Fibroblast of lung (primary cell): ENCODE measurements at places on chromosomes 11 and 22. TPM values are rescaled to one million over a fixed set of nuclear protein-coding genes. Genes with fewer than 3 reads are reported as not detected.
A peak's percentile ranks its signal among the peaks of the same experiment; 100 is the strongest.

Gene TBX10
- not detected in 2 replicates for polyA plus RNA-seq

GRCh38 chr11:65278356-65278755 is 16.6 kb downstream of the POLA2 start:
- DNase-seq = no peak

DNA sequence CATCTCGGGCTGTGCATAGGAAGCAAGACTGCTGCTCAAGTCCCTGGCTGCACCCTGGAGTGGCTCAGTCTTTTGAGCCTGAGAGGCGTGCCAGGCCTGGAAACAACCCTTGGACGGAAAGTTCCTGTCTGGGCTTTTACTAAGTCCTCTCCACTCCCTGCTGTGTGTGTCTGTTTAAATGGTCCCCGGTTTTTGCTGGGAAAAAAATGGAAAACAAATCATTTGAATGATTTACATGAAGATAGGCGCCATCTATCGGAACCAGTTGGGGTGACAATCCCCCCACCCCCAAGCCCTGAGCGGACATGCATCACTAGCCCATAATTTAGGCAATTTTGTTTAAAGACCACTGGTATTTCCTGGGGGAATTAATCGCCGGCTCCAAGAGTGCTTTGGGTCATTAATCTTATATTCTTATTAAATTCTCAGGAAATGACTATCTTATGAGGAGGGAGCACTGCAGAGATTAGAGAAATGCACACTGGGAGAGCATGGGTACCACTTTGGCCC is 2.7 kb upstream of the GAB2 start:
- DNase-seq = peak; percentile 89

Gene UPK2
- polyA plus RNA-seq = not detected in 2 replicates

Gene SHISA8
- not detected in 2 replicates for polyA plus RNA-seq

GRCh38 chr11:57417056-57417455 is 9.9 kb downstream of the SLC43A3 start:
- DNase-seq = peak; percentile 61

- no peak for DNase-seq
These were observed 45.3 kb downstream of the SGSM3 start for GRCh38 chr22:40415531-40416266.

DNA sequence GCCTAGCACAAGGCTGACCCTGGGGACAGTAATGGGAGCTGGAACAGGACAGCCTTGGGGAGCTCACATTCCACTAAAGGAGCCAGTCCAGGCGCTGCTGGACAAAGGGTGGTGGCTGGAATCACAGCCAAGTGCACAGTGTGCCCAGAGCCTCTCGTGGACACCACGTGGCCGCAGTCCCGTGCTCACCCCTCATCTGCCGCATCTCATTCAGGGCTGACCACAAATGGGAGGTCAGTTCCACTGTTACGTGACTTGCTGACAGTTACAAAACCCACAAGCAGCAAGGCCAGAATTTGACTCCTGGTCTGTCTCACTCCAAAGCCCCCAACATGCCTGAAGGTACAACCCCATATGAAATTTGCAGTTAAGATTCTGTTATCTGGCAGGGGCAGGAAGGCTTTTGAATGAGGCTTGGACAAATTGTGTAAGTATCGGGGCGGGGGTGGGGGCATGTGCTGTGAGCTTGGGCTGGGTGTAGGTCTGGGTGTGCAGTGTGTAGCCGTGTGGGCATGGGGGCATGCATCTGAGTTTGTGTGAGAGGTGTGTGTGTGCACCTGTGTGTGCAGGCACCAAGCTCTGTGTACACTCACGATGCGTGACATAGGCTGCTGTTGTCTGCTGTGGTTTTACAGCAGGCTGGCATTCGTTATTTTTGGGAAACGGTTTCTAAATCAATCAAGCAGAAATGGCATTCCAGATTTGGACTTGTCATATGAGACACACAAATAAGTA is 301.7 kb downstream of the BRD1 start:
- DNase-seq = no peak

Gene TPCN2
- polyA plus RNA-seq = 7.7 and 9.7 TPM in 2 replicates

Gene OR56A1
- not detected in 2 replicates for polyA plus RNA-seq

Gene MMP8
- 0.07 and 0.18 TPM in 2 replicates for polyA plus RNA-seq
